ENCODE measurements at places on chromosomes 7 and 10. TPM values are rescaled to one million over a fixed set of nuclear protein-coding genes. Genes with fewer than 3 reads are reported as not detected.

The GIMAP4 gene
- 0.40 TPM for total RNA-seq

The VWA2 gene
- total RNA-seq: not detected

The WASHC2A gene
- total RNA-seq: 58.7 TPM

DNA sequence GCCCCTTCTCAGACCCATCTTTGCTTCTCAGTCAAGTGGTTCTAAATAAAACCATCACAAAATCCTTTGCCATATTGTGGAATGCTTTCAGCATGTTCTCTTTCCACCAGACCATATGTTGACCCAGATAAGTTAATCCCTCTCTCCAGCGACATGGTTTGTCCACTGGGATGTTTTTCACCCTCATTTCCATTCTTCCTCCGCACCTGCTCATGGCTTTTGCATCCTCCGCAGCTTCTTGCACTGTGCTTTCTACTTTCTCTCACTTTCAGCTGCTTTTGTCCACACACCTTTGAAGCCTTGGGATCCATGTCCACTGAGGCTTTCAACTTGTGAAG lies 52.3 kb upstream of the WAC start:
- DNase-seq: no peak

The TSPAN15 gene
- not detected for total RNA-seq

The MALRD1 gene
- total RNA-seq: not detected

GRCh38 chr7:22452142-22452959 lies 47.6 kb downstream of the STEAP1B start:
- DNase-seq: peak; percentile 34

The CYP26A1 gene
- total RNA-seq: 0.13 TPM

DNA sequence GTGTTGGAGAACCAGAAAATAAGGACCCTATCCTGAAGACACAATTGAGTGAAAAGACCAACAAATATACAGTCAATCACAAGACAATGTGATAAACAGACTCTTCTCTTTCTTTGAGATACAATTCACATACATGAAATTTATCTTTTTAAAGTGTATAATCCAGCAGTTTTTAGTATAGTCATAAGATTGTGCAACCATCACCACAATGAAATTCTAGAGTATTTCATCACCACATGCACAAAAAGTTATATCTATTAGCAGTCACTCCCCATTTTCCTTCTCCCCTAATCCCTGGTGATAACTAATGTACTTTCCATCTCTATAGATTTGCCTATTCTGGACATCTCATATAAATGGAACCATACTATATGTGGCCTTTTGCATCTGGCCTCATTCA lies 8.2 kb upstream of the SORBS1 start:
- no peak for DNase-seq

- no peak for DNase-seq
Observed at GRCh38 chr7:112866424-112866823, 76.2 kb upstream of the TMEM168 start.

GRCh38 chr7:17070231-17070708 lies 188.5 kb upstream of the AGR3 start:
- DNase-seq: no peak

DNA sequence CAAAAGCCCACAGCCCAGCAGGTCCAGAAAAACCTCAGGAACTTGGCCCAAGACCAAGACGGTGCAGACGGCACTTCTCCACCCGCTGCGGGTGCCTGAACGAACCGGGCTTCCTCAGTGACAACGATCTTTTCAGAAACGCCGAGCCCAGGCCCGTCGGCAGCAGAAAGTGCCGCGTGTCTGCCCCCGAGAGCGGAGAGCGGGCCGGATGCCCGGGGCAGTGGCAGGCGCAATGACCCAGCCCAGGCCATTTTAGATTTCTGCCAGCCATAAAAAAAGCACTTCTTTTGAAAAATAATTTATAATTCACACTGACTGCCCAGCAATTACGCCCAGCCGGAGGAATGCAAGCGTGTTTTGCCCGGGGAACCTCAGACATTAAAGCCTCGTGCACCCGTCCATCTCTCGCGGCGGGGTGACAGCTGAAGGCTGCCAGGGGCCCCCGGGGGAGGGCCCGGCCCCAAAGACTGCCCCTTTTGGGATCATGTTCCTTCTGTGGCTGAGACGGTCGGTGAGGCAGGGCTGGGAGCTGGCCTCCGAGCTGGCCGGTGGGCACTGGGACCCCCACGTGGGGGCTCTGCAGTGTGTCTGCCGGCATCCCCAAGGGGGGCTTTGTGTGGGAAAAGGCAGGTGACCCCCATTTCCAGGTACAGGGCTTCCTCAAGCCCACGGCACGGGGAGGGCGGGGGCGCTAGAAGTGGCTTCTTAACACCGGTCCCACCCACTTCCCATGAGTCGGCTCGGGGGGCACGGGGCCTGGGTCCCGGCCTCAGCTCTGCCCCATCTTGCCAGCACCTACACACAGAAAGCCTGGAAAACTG lies 71.3 kb upstream of the PDGFA start:
- no peak for DNase-seq

The MEST gene
- 8.1 TPM for total RNA-seq

Data from activated B cell treated with CpG ODN at 0.5 μM for 24 hours (primary cell).